SHP77 (cell line): ENCODE measurements at places on chromosomes 2 and 18.

GRCh38 chr18:55338978-55339650 lies 248.9 kb downstream of the TCF4 start:
- DNase-seq = no peak

DNA sequence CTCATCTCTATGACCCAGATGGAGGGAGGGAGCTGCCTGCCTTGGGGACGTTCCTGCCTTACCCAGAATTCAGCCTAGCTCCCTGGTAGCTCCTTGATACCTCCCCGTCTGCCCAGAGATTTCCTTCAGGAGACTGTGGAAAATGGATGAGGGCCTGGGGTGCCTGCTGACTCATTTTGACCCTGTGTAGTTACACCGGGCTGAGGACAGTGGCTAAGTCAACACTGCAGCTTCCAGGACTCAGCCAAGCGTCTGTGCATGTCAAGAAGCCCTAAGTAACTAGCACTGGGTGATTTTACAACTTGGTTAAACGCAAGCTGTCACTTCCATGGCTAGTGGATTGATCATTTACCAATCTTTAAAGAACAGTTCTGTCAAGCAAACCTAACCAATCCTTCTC lies 23.3 kb upstream of the EPAS1 start:
- DNase-seq = no peak

DNA sequence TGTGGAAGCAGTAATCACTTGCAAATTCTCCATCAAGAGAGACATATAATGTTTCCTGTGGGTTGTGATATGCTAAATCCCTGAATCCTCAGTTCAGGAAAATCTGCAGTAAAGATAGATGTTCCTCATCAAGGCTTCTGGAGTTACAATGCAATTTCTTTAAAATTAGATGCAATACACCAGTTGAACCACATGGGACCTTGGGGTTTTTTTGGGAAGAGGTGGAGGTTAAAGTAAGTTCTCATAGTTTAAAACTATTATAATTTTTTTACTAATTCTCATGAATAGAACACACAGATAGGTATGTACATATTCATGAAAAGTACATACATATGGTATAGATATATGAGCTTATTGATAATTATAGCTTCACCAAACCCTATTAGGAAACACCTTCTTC lies 496.2 kb downstream of the SATB2 start:
- no peak for DNase-seq

DNA sequence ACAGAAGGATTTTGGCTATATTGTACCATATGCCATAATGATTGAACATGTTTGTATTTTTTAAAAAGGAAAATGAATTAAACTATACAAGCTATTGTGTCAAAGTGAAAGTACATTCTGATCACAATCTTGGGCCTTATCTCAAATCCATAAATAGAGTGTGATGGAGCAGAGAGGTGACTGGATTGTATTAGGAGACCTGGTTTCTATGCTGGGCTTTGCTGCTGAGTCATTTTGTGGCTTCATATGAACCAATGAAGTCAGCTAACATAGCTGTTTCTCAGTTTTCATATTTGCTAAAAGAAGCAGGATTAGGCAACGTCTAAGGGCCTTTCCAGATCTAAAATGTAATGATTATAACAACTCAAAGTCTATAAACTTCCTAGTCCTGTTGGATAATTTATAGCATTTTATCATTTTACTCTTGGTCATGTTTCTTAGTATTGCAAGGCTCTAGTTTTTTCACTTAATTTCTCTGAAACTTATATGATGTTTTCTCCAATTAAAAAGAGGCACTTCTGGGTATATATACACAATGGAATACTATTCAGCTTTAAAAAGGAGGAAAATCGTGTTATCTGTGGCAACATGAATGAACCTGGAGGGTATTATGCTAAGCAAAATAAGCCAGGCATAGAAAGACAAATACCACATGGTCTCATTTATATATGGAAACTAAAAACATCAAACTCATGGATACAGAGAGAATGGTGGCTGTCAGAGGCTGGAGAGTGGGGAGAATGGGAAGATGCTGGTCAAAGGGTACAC lies 112.3 kb downstream of the MEP1B start:
- DNase-seq = no peak

GRCh38 chr18:61852496-61852895 lies 40.3 kb downstream of the RNF152 start:
- no peak for DNase-seq

DNA sequence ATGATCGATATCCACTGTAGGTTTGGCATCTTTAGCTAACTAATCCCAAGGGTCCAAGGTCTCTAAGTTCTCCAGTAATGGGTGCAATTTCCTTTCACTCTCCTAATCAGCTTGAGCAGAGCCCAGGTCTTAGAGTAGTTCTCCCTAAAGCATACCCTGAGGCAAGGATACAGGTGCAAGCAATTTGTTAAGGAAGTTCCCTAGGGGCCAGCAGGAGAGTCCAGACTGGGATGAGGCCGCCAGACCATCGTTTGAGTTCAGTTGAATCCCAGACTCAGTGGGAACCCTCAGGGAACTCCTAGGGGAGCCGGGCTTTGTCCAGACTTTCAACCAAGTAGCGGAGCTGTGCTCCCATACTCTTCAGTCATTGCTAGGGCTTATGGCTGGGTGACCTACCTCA lies 835.4 kb upstream of the CDH2 start:
- no peak for DNase-seq
